ENCODE measurements at places on chromosomes 1 and 21.

GRCh38 chr1:162918151-162918754 lies 57.3 kb upstream of the CCDC190 start:
- no peak for DNase-seq

GRCh38 chr1:101509370-101509769 lies 272.6 kb downstream of the S1PR1 start:
- DNase-seq: no peak

- no peak for DNase-seq
Measured at GRCh38 chr1:24643363-24644099, 429 bp downstream of the SRRM1 start.

- peak; percentile 22 for DNase-seq
Measured at GRCh38 chr1:151133018-151133806, 13.2 kb downstream of the SEMA6C start.

- no peak for DNase-seq
Measured at GRCh38 chr1:224526771-224527170, 89.3 kb upstream of the CNIH3 start.

DNA sequence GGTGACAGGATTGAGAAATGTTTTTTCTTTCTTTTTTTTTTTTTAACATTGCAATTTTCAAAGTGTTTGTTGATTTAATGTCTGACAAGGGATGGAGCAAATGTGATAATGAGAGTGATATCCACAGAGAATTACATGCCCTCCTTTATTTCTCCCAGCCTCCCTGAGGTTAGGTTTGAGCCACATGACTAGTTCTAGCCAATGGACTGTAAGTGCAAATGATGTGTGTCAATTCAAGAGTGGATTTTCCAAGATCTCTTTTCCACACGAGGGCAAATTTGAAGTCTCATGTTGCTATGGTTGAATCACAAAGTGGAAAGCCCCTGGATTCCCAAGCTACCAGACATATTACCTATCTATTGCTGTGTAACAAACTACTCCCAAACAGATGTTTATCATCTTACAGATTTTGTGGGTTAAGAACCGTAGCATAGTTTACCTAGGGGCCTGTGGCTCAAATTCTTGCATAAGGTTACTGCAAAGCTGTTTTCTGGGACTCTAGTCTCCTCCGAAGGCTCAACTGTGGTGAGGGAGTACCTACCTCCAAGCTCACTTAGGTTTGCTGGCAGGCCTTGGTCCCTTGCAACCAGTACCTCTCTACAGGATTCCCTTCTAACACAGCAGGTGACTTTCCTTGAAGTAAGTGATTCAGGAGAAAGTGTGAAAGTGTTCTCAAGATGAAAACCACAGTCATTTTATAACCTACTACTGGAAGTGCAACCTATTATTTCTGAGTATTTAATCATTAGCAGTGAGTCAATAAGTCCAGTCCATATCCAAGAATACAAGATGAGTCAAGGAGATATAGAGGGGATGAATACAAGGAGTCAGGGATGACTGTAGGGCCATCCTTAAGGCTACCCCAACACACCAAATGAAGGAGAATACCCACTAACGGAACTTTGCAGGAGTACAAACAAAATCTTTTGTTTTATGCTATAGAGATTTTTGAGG lies 533.6 kb downstream of the PTPRC start:
- DNase-seq: no peak

DNA sequence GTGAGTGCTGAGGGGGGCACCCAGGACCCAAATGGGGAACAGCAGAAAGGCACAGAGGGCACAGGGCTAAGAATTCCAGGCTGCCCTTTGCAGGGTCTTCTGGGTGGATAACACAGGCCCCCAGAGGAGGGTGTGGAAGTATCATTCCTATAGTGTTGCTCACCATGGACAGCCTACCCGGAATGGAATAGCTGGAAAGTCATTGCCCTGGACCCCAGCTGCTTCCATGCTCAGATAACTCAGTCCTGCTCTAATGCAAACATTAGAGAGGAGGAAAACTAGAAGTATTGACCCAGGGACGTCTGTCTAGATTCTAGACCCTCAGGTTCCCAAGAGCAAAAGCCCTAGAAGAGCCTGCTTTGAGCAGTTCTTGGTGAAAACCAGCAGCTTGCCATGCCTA lies 24.7 kb downstream of the SLC6A17 start:
- no peak for DNase-seq

DNA sequence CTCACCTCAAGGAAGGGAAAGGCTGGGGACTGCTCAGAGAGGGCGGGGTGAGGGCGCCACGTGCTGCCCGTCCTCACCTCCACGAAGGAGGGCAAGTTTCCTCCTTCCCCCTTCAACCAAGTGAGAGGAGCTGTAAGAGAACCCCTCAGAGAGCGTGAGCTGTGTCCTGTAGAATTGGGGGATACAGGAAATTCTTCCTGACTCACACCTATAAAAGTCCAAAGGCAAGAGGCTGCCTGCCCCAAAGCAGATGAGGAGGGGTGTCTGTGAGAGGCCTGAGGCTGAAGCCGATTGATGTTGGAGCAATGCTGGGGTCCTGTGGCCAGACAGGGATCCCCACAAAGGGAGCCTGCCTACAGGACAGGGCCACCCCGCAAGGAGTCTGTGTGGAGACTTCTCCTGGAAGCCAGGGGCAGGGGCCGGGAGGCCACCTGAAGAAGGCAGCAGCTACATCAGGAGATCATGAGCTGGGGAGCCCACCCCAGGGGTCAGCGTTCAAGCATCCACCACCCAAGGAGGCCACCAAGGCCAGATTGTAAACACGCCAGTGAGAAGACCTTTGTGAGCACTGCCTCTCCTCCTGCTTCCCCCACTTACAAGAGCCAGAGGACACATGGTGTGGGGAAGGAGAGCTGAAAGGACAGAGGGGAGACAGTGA lies 27.7 kb downstream of the S100A6 start:
- no peak for DNase-seq

DNA sequence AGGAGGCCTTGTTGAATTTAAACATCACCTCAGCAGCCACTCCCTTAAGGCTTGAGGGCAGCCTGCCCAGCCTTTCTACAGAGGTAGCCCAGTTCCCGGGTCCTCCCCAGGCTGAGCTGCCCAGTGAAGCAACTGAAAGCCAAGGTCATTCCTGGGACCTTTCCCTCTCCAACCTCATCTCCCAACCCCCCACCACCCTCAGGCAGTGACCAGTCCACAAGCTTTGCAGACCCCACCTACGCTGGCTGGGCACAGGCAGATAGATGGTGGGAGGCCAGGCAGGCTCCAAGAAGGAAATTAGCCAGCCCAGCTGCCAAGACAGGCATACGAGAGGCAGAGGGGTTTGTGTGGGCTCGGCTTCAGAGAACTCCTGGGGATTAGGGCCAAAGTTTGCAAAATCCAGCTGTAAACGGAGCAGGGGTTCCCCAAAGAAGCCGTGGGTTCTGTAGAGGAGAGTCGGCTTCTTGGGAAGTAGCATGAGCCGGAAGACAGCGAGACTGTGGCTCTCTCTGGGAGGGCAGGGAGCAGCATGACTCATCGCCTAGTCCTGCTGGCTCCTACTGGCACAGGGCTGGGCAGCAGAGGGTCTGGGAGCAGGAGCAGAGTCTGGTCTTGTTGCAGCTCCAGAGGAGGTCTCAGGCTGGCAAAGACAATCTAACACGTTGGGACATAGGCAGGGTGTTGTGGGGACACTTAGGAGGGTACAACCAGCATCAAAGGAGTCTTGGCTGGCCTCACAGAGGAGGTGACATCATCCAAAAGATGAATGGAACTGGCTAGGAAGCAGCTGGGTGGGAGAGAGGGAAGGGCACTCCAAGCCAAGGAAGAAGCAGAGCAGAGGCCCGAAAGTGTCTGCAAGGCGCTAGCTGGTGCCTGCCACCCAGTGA lies 2.8 kb upstream of the ZC3H12A start:
- no peak for DNase-seq

- no peak for DNase-seq
Measured at GRCh38 chr1:36268981-36269380, 37.2 kb upstream of the SH3D21 start.

DNA sequence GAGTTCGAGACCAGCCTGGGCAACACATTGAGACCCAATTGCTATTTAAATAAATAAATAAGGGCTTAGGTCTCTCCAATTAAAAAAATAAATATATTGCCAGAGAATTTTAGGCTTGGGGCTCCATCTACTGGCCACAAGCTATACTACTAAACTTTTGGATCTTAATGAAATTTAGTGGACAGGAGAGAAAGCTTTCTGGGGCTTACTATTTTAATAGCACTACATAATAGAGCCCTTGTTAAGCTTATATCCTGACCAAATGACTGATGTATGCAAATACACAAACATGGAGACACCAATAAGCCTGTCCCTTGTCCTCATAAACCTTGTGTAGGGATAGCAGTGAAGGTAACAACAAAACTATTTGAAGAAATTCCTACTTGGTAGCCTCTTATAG lies 18.4 kb downstream of the CCT3 start:
- DNase-seq: no peak

DNA sequence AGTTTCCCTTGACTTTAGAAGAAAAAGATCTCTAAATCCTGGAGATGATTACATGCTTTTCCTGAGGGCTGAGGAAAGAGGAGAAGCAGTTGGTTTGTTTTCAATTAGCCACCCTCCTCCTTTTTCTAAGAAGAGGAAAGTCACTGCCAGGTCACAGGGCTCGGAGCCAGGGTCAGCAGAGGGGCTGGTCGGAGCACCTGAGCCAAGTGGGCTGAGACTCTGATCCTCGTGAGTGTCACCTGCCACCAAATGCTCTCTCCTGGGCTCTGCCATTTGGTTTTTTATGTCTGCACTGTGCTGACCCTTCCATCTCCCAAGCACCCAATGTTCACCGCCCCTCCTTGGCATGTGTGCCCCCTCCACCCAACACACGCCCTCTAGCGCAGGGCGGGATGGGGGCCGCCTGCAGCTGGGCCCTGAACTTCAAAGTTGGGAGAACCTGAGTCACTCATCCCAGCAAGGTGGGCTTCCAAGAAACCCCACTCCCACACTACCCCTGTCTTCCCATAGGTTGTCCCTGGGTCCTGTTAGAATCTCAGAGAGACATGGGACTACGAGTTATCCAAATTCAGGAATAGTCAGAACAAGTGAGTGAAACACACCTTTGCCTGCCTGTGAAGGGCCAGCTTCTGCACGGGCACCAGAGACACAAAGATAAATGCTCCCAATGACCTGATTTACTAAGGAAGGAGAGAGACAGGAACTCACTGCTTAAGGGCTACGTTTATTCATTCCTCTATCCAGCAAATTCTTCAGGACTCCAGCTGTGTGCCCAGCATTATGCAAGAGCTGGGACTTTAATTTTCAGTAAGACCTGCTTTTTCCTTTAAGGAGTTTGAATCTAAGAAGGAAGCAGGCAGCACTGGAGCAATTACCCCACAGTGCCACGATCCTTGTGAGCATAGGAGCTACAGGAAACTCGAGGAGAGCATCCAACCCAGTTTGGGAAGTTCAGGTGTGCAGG lies 127.5 kb downstream of the RHOU start:
- DNase-seq: no peak

GRCh38 chr1:237281481-237281880 lies 239.5 kb downstream of the RYR2 start:
- no peak for DNase-seq

GRCh38 chr21:31945546-31945945 lies 72.7 kb downstream of the HUNK start:
- no peak for DNase-seq

GRCh38 chr1:210565306-210565705 lies 236.6 kb downstream of the HHAT start:
- DNase-seq: no peak

- DNase-seq: no peak
Measured at GRCh38 chr1:116954440-116954839, 44.7 kb downstream of the PTGFRN start.

GRCh38 chr1:238710697-238711096 lies 675.7 kb upstream of the CHRM3 start:
- no peak for DNase-seq

- peak; percentile 60 for DNase-seq
Measured at GRCh38 chr21:34693192-34693810, 24.5 kb downstream of the CLIC6 start.

DNA sequence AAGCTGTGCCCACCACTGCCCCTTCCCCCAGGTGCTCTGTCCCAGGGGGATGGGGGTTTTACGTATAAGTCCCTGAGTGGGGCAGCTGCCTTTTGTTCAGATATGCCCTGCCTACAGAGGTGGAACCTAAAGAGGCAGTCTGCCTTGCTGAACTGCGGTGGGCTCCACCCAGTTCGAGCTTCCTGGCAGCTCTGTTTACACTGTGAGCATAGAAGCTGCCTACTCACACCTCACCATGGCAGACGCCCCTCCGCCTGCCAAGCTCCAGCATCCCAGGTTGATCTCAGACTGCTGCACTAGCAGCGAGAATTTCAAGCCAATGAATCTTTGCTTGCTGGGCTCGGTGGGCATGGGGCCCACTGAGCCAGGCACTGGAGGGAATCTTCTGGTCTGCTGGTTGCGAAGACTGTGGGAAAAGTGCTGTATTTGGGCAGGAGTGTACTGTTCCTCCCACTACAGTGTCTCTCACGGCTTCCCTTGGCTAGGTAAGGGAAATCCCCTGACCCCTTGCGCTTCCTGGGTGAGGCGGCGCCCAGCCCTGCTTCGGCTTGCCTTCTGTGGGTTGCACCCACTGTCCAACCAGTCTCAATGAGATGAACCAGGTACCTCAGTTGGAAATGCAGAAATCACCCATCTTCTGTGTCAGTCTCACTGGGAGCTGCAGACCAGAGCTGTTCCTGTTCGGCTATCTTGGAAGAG lies 17.6 kb upstream of the RWDD3 start:
- no peak for DNase-seq

DNA sequence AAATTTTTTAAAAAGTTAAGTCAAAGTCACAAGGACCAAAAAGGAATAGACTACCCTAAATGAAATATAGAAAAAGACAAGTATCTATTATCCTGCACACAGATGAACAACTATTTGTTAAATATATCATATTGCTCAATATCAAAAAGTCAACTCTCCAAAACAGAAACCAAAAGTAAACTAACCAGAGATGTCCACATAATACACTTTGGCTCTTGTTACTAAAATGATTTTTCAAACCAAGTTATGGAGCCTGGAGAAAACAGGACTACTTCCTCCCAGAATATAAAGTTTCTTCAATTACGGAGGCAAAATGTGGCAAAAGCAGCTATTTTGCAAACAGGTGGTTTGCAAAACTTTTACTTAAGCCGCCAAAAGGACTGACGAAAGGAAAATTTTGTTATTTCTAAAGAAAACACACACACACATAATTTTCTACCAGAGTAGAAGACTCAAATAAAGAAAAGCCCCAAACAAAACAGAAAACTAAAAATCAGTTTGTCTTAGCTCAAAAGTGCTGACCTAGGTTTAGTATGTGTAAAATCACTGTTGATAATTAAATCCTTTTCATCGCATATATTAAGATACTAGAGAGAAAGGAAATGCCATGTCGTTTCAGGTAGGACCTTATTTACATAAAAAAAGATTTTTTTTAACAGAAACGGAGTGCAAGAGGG lies 1.1 kb downstream of the DPYD start:
- no peak for DNase-seq

- no peak for DNase-seq
Measured at GRCh38 chr1:88216441-88216840, 467.6 kb upstream of the PKN2 start.

GRCh38 chr1:203185061-203185461 lies 1.4 kb downstream of the CHI3L1 start:
- no peak for DNase-seq

GRCh38 chr21:45309069-45309986 lies 21.6 kb upstream of the POFUT2 start:
- no peak for DNase-seq
